GOT3 (cell line): ENCODE measurements at places on chromosomes 12 and 14.
A peak's percentile ranks its signal among the peaks of the same experiment; 100 is the strongest.

DNA sequence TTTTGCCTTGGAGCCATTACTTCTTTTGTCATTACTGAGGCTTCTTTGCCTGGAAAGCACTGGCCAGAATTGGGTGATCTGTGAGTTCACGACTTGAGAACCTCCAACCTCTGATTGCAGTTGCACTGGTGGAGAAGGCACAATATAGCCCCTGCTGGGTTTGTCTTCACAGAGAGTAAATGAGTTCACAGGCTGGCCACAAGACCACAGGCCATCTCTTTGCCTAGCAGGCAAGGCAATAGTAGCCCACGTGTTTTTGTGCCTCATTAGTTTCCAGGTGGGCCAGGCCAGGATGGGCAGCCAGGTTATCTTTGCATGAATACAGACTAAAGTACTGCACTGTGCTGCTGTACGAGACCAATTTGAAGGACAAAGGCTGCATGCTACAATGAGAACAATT, 468.8 kb downstream of the NRXN3 start:
- no peak for DNase-seq

GRCh38 chr12:15634010-15634683, 155.0 kb downstream of the EPS8 start:
- no peak for DNase-seq

DNA sequence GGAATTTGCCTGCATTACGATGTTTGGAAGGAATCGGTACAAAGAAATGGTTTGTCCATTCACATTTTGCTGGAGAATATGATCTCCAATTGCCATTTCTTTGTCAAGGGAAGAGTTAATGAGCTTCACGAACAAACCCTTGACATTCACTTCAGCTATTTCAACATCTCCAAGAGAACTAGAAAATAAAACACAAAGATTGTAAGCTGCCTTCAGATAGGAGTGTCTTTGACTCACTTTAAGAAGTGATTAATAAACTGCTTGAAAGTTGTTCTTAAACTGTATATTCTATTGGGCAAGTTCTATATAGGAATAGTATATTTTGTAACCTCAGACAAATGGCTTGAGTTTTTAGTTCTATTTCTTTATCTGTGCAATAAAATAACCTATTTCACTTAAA, 26.3 kb downstream of the LMNTD1 start:
- no peak for DNase-seq

DNA sequence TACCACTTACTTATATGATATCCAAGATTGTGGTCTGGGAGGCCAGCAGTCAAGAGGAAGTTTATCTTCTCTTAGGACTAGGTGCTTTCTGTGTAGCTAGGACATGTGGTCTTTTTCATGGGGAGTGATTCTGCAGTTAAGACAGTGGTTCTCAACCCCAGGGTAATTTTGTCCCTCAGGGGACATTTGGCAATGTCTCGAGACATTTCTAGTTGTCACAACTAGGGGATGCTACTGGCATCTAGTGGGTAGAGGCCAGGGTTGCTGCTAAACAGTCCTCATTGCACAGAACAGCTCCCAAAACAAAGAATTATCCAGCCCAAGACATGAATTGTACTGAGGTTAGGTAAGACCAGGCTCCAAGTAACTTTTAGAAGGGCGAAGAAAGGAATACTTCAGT, 20.0 kb downstream of the AMDHD1 start:
- DNase-seq, result no peak

- no peak for DNase-seq
These were observed 66.5 kb downstream of the BHLHE41 start for GRCh38 chr12:26058308-26058707.

DNA sequence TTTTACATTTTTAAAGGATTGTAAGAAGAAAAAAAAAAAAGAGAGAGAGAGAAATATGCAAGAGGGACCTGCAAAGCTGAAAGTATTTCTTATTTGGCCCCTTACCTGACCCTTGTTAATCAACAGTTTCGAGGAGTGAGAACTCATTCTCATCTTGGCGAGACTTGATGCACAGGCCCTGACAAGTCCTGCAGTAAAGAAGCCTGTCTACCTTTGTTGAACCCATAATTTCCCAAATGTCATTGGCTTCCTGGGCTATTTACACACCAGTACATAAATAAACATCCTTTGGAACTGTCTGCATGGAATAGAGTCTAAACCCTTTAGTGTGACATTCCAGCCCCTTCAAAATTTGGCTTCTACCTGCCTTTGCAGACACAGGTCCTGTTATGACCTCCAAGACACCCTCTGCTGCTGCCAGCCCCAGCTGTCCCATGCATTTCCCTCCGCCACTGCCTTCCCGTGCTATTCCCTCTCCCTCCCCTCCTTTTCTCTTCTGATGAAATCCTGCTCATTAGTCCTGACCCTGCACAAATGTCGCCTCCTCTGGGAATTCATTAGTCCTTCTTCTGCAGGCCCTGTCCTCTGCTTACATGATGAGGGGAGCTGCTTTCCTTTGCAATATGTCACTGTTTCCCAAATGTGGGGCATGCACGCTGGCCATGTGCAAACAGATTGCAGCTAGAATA, 35.1 kb downstream of the MYL2 start:
- DNase-seq, result no peak

GRCh38 chr12:102966200-102966863, 8.9 kb downstream of the ASCL1 start:
- no peak for DNase-seq

- no peak for DNase-seq
These were observed 1094.1 kb upstream of the FLRT2 start for GRCh38 chr14:84435820-84436324.

DNA sequence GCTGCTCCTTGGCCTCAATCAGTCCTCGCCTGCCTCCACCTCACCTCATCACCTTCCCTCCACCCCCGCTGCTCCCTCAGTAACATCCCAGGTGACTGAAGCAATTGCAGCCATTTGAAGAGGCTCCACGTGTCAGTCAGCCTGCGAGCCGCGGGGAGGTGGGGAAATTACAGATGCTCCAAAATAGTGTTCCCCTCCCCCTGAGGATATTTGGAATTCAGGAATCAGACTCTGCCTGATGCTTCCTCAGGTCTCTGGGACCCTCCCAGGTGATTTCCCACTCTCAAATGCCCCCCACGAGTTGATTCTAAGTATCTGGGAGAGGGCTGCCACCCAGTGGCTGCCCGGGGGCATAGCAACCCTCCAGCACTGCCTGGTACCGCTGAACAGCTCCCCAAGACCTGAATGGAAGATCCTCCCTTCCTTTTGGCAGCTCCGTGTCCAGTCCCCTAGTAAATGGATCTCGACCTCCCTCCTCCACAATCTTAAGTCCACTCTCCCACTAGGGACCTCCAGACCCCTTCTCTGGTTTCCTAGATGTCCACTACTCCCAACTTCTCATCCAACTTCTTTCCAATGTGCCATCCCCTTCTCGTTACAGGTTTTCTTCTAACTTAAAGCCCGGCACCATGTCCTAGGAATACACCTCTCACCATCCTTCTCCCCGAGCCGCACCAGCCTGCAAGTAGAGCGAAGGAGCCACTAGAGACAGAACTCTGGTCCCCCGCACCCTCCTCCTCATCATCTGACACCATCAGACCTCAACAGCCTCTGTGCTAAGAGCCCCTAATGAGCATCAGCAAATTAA, 1.4 kb upstream of the ASIC1 start:
- DNase-seq, result peak; percentile 6

- no peak for DNase-seq
These were observed 50.5 kb downstream of the ANO4 start for GRCh38 chr12:100845095-100845494.

GRCh38 chr12:49388682-49389386, 21.6 kb downstream of the SPATS2 start:
- no peak for DNase-seq

- DNase-seq, result no peak
These were observed 215.8 kb downstream of the SPTSSA start for GRCh38 chr14:34246206-34246605.

- DNase-seq, result no peak
These were observed 481.2 kb upstream of the SYT1 start for GRCh38 chr12:78383414-78383813.

DNA sequence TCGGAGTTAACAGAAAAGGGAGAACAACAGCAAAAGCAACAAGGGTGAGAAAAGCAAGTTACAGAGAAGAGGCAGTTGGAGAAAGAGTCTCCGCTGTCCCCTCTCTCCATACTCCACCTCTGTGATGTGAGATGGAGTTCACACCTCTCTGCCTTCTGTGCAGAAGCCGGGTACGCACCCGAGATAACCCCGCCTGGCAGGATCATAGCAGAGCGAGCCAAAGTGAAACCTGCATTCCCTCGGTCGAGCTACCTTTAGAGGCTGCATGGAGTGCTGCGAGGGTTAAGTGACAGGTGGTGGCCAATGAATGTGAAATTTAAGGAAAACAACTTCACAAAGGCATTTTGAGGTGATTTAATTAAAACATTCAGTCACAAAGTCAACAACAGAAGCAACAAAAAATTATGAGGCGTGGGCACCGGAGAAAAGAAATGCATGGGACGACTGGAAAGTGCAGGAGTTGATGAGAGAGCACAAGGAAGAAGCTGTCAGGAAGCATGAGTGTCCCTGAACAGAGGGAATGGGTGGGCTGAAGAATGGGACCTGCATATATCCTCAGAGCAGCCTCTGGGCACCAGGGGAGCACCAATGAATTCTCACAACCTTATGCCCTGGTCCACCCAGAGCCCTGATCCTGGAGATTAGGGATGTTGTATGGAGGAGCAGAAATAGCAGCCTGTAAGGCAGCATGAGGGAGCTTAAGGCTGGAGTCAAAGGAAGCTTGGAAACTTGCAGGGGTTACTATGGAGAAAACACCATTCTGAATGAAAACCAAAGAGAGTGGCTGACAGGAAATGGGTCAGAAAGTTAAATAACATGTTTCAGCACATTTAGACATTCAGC, 208.3 kb downstream of the EMP1 start:
- DNase-seq, result no peak

GRCh38 chr12:118704527-118705241, 276.7 kb upstream of the SRRM4 start:
- no peak for DNase-seq

GRCh38 chr14:89117012-89117411, 292.6 kb downstream of the TTC8 start:
- DNase-seq, result no peak

DNA sequence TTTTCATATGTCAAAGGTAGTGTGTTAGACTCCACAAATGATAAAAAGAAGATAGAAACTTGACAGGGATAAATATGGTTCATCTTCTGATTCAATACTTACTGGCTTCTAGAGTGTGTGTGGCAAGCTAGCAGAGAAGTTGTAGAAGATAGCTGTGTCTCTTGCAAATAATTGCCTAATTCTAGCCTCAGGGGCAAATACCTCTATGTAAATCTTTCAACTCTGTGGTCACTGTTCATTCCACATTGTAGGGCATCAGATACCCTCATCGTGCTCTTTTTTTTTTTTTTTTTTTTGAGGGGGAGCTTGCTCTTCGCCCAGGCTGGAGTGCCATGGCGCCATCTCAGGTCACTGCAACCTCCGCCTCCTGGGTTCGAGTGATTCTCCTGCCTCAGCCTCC, 1.7 kb downstream of the OLR1 start:
- no peak for DNase-seq

DNA sequence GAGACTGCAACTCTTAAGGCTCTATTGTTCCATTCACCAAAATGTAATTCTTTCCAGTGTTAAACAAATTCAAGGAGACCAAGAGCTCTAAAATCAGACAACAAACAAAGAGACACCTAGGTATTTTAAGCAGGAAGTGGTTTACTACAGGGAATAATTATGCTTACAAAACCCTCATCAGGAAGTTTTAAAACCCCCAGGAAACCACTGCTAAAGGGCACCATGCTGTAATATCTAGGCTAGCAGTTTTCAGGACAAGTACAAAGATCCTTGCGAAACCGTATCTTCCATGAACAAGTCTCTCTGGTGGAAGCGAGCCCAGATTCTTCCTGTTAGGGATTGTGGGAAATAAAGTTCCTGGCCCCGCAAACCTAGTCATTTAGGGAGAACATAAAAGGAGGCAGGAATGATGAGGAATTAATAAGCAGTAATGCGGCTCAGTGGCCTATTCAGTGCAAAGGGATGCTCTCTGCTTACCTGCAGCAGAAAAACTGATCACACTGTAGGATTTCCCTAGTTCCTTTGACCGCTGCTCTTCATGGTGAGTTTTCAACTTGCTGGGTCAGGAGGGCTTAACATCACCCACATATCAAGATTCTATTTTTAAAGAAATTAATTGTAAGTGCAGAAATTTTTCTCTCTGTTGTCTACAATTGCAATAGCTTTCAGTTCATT, 42.8 kb downstream of the ACSM4 start:
- DNase-seq, result no peak

DNA sequence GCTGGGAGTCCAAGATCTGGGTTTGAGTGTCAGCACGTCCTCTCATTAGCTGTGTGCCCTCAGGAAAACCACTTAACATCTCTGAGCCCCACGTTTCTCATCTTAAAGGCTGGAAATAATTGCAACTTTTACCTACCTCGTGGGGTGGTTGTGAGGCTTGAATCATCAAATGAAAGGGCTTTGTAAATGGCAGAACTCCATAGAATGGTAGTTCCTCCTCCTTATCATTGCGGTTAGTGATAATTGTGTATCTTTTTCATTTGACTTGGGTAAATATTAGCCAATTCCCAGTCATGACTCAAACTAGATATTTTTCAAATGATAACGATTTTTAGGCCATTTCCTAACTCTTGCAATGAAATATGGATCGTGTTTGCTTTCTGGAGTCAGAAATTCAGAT, 205.5 kb downstream of the CHST11 start:
- DNase-seq, result no peak

- DNase-seq, result no peak
These were observed 182.5 kb downstream of the GXYLT1 start for GRCh38 chr12:41962171-41962572.

DNA sequence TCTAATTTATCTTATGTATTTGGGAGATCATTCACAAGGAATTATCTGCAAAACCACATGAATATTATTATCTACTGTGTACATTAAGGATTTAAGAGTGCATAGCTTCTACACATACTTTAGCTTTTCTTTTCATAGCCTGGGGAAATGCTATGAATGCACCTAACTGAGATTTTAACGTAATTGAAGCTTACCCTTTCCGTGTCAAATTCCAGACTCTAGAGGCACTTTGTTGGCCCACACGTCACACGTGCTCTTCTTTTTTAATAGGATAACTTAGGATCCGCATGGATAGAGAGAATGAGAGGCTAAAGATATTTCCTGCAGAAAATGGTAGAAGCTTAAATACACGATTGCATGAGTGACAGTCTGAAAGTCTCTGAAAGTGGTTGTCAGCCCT, 481.1 kb downstream of the PCNX1 start:
- no peak for DNase-seq

DNA sequence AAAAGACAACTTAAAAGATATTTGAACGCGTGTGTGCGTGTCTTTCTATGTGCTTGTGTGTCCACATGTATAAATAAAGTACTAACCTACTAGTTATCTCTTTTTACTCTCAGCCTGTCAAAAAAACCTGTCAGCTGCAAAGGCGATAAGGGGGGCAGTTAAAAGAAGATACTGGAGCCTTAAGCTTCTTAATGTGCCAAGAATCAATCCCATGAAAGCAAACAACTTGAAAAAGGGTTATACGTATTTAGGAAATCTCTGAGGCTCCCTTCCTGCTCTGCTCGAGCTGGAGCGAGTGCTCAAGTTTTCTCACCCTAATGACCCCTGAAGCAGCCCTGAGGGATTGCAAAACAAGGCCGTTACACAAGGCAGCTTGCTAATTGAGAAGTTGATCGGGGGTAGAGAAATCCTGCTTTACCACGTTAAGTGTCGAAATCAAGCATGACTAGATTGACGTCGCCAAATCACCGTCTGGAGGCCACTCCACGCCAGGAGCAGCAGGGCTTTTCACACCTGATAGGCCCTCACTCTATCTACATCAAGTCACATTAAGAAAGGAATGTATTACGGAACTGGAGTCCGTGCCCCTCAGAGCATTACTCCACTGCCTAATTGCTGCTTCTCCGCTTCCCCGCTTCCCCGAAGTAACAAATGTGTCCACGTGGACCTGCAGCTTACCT, 32.4 kb downstream of the LMO3 start:
- no peak for DNase-seq

- no peak for DNase-seq
These were observed 760.1 kb downstream of the RPS29 start for GRCh38 chr14:48826058-48826457.
